ENCODE measurements at places on chromosomes 4 and X. TPM values are rescaled to one million over a fixed set of nuclear protein-coding genes. Genes with fewer than 3 reads are reported as not detected.

AFM gene
- not detected for total RNA-seq

C1QTNF7 gene
- total RNA-seq: 18.9 TPM

CLDN22 gene
- not detected for total RNA-seq

ANK2 gene
- 119 TPM for total RNA-seq

GPR173 gene
- total RNA-seq: 0.94 TPM

TRIM75 gene
- not detected for total RNA-seq

NAP1L2 gene
- total RNA-seq: 0.22 TPM

NIPAL1 gene
- total RNA-seq: 2.0 TPM

CENPI gene
- 1.5 TPM for total RNA-seq

BGN gene
- 13.4 TPM for total RNA-seq

GJB1 gene
- total RNA-seq: not detected

NBDY gene
- 25.1 TPM for total RNA-seq

XPNPEP2 gene
- 6.4 TPM for total RNA-seq

PAGE2 gene
- not detected for total RNA-seq

RHOXF2 gene
- total RNA-seq: not detected

SCML2 gene
- 2.6 TPM for total RNA-seq

PPEF2 gene
- not detected for total RNA-seq

GUCY1A1 gene
- total RNA-seq: 21.1 TPM

NKX6-1 gene
- not detected for total RNA-seq

CT45A10 gene
- total RNA-seq: not detected

PNMA5 gene
- total RNA-seq: not detected

SPANXN1 gene
- total RNA-seq: not detected

XK gene
- 0.22 TPM for total RNA-seq

SMIM31 gene
- total RNA-seq: not detected

SUPT20HL1 gene
- total RNA-seq: not detected

LPAR4 gene
- total RNA-seq: 0.44 TPM
